ENCODE measurements at places on chromosomes 11 and 22.

DNA sequence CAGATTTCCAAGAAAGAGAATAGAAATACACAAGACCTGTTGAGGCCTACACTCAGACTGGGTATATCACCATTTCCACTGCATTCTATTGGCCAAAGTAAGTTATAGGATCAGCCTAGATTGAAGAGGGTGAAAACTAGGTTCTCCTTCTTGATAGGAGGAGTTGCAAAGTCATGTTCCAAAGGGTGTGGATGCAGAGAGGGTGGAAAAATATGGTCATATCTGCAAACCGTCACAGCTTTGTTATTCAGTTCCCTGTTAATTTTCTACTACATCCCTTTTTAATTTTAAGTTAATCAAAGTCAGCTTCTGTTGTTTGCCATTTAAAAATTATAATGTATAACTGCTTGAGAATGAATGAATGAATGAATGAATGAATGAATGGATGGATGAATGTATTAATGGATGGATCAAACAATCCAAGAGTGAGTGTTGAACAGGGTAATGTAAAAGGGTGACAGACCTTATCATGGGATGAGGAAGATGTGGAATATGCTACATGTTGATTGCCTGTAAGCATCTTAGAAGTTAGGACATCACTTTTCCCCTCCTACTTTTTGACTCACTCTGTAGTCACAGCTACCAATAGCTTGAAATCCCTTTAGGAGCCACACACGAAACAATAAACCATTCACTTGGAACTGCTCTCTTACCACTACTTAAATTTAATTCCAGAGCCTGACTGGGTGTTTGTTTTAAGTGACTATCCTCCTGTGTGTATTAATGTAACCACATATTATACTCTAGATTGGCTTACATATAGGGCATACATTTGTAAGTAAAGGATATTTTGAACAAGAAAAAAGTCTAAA lies 121.5 kb downstream of the CCDC34 start:
- no peak for DNase-seq

- DNase-seq: no peak
These were observed 33.4 kb upstream of the ANGPTL5 start for GRCh38 chr11:101949680-101950220.

- no peak for DNase-seq
These were observed 184.8 kb upstream of the ARHGAP20 start for GRCh38 chr11:110897035-110897434.

- no peak for DNase-seq
These were observed 49.1 kb downstream of the RCN1 start for GRCh38 chr11:32139896-32140520.

Measured in activated T-helper 1 cell treated with anti-CD3 and anti-CD28 coated beads, Interleukin-2, amount 50 U/mL, for 16 hours (primary cell).